ENCODE measurements at places on chromosomes 6 and 20. TPM values are rescaled to one million over a fixed set of nuclear protein-coding genes. Genes with fewer than 3 reads are reported as not detected.
A peak's percentile ranks its signal among the peaks of the same experiment; 100 is the strongest.

- no peak for DNase-seq
These were observed 29.9 kb downstream of the GABRR2 start for GRCh38 chr6:89284963-89285735.

The ANGPT4 gene
- not detected for total RNA-seq

- DNase-seq, result no peak
These were observed 113.7 kb upstream of the PRDM1 start for GRCh38 chr6:105972440-105972839.

GRCh38 chr6:3650076-3650958 lies 101.2 kb downstream of the PXDC1 start:
- no peak for DNase-seq

GRCh38 chr6:165245701-165246100 lies 63.7 kb downstream of the C6orf118 start:
- no peak for DNase-seq

DNA sequence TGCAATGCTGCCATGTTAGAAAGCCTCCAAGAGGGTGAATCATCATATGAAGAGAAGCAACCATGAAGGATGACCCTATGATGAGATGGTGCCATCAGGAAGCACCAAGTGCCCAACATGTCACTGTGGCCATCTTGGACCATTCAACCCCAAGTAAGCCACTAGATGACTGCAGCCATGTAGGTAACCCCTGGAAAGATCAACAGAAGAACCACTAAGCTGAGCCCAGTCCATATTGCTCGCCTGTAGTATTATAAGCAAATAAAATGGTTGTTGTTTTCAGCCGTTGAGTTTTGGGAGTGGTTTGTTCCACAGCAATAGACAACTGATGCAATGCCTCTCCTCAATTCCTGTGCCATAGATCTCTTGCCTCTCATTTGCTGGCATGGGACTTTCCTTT lies 140.9 kb downstream of the SCML4 start:
- no peak for DNase-seq

DNA sequence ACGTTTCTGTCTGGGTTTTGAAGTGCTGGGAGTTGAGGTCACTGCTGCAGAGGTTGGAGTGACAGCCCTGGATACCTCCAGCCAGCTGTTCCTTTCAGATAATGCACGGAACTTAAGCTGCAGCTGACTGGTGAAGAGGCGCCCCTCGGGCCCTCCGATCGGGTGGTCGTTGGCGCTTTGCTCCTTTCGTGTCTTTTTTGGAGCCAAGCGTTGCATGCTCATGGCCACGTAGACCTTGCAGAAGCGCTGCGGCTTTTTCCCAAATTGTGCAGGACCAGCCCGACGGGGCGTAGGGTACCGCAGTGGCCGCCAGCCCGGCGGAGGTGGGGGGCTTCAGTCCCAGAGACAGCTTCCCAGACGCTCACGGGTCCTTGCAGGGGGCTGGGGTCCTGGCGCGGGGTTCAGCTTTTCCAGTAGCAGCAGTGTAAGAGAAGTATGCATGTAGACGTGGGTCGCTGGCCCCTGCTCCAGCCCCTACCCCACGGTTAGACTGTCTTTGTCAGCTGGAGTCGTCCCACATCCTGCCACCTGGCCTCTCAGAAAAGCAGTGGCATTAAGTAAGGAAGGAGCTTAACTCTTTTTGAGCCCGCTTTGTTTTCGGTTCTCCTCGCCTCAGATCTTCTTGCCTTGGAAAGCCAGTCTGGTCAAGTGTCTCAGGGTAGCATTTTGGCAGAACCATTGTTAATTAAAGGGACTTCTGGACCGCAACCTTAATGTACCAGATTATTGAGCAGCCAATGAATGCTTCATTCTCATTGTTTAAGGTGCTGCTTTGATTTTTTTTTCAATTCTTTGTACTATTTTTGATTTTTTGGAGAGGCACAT lies 838 bp downstream of the TNFAIP3 start:
- DNase-seq, result peak; percentile 55

The NELFCD gene
- total RNA-seq, result 69.0 TPM

DNA sequence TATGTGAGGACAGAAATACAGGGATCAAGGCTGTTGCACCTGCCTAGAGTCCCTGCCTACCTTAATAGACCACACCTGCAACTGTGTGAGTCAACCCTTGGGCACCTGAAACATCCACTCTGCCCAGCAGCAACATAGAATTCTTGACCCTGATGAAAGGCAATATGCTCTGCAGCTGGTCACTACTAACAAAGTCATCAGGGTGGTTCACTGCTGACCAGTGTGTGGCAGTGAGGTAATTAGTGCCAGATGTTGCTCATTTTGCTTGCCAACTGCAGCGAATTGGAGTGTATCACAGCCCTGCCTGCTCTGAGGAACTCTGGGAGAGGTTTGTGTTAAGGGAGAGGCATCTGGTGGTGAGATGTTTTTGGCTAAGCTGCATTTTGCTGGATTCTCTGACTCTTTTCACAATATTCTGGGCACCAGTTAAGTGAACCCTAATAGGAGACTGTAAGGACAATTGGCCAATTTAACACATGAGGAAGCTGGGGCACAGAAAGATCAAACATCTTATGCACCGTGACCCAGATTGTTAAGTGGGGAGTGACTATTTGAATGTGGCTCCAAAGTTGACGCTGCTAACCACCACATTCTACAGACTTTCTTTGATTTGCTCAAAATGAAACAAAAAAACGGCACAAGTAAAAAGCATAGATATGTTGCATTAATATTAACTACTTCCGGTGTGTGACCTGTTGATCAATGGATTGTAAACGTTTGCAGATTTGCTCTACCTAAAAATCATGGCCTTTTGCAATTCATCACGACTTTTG lies 61.9 kb upstream of the OPRM1 start:
- no peak for DNase-seq

The DIDO1 gene
- 66.2 TPM for total RNA-seq

DNA sequence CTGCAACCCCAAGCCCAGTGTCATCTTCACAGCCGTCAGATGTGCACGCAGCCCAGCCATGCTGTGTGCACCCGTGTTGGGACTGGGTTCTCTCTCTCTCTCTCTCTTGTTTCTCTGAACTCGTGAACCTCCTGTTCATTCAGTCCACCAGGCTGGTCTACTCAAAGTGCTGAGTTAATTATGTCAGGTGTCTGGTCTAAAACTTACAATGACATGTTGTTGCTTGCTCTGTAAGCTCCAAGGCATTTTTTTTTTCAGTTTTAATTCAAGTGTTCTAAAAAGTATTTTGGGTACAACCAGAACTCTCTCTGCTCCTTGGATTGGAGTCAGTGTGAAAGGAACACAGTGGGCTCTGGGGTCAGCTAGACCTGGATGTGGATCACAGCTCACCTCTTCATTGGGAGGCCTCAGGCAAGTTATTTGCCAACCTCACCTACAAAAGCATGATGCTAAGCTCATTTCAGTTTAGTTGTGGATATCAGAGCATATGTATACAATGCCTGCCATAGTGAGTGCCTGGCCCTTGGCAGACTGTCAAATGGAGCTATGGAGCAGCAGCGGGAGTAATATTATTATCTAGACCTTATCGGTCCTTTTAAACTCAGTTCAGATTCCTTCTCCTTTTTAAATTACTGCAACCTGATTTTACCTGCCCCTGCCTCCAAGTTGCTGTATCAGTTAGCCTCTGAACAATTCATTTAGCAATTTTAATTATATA lies 59.5 kb downstream of the PLEKHG1 start:
- DNase-seq, result no peak

DNA sequence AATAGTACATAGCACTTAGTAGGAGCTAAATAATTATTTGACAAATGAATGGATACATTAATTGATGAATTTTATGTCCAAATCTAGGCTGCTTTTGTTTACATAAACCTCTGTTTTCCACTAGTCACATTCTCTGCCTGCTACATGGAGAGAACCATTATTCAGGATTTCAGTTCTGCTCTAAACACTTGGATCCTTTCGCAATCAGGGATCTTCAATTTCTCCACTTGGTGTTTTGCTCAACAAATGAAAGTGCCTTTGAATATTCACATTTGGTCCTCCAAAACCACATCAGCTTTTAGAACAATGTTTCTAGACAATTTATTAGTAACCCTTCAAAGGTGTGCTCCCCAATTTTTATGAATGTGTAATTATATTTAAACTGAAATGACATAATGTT lies 30.6 kb upstream of the HLA-DQB1 start:
- no peak for DNase-seq

- peak; percentile 69 for DNase-seq
These were observed 51.2 kb upstream of the RNF182 start for GRCh38 chr6:13873288-13874190.

The STX11 gene
- total RNA-seq, result 25.0 TPM

DNA sequence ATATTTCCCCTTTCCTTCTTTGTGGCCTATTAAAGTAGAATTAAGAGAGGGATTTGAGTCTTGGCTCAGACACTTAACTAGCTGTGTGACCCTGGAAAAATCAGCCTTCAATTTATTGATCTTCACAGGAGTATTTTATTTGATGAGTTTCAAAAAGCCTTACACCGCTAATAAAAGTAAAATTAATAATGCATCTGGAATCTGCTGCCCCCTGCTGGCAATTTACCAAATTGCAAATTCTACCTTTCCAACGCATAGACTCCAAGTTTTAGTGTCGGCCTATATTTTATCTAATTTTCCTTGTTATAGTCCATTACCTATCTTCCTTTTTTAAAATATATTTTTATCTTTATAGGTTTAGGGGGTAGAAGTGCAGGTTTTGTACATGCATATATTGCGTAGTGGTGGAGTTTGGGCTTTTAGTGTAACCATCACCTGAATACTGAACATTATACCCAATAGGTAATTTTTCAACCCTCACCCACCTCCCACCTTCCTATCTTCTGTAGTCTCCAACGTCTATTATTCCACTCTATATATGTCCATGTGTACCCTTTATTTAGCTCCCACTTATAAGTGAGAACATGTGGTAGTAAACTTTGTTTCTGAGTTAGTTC lies 46.3 kb downstream of the GOPC start:
- DNase-seq, result peak; percentile 54

GRCh38 chr6:37513576-37513975 lies 13.9 kb upstream of the CCDC167 start:
- DNase-seq, result no peak

DNA sequence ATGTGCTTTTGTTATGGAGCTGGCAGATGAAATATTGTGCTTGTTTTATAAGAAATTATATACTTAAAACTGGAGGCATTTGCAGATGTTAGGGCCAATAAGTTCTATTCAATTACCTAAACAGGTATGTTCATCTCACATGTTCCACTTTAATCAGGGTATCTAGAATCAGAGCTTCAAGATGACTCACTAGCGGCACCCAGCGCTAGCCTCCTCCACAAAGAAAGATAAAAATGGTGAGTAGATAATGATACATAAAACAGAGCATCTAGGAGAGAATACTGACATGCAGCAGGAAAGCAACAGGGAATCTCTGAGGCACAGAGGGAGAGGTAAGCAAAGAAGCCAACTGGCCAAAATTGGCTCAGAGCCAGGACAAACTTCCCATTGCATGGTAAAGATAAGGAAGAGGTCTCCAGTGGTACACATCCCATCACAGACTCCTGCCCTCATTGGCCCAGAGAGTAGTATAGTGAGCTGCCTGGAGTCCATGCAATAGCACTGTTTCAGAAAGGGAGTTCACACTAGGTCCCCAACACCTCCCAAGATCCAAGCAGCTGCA lies 200.7 kb upstream of the SPTLC3 start:
- DNase-seq, result no peak
